Choroid plexus epithelial cell (primary cell): ENCODE measurements at places on chromosomes 7 and 10.

DNA sequence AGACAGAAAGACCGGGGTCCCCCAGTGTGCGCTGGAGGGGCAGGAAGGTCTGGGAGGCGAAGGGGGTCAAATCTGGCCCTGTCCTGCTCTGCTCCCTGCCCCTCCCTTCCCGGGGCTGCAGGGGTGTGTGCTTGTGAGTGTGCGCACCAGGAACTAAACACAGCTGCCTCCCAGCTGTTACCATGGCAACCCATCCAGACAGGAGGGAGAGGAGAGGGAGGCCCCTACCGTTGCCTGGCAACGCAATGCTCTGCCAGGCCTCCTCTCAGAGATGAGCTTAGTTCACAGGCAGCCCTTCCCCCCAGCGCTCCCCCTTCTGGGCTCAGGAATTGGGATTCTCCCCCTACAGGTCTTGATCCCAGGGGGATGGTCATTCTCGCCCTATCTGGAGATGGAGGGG lies 6.1 kb downstream of the NYAP1 start:
- DNase-seq = peak; percentile 96

DNA sequence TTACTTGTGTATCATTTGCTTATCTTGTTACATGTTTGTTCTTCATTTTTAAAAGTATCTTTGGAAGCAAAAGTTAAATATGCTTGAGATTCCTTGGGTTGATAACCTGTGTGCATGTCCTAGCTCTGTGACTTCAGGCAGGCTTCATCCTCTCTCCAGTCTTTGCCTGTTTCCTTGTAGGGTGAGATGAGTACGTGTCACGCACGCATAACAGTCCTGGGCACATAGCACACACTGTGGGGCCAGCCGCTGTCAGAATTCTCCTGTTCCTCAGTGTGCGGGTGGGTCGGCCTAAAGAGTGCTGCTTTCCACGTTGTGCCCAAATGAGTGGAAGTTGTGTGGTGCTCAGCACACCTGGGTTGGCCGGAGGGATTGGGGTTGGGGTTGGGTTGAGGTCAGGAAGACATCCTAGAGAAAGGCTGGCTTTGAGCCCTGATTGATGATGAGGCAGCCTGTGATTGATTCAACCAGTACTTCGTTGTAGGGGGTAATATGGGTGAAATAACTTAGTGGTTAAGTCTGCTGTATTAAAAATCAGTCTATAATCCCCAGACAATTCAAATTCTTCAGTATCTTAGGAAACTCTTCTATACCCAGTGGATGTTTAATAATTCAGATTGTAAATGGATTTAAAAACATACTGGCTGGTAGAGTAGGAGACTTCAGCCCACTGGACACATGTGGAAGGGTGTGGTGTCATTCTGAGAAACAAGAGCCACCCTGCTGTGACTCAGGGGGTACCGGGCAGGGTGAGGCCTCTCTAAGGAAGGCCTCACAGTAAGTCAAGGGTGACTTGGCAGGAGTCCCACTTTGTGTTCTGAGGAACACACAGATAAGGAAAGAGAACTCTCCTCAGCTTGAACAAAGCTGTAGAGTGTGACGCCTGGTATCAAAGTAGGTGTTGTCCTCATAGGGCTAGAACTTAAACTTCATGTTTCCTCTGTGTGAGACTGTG lies 54.8 kb downstream of the DAGLB start:
- DNase-seq = peak; percentile 85

GRCh38 chr7:159127691-159128642 lies 16.7 kb downstream of the VIPR2 start:
- DNase-seq = no peak

DNA sequence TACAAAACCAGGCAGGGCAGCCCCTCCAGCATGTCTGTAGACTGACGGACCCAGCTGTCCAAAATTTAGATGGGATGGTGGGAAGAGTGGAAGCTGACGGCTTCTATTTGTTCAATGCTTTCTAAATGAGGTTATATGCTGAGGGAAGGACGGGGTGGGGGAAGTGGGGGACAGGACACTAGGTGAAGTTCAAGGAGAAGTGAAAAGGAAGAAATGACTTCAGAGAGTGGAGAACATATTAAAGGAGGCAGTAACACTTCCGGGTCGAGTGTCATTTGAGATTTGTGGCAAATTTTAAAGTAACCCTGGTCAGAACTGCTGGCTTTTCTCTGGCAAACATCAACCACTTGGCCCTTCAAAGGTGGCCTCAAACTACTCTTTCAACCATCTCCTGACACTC lies 9.4 kb downstream of the PIP4K2A start:
- no peak for DNase-seq

GRCh38 chr10:130717083-130717482 lies 580.9 kb downstream of the GLRX3 start:
- no peak for DNase-seq

DNA sequence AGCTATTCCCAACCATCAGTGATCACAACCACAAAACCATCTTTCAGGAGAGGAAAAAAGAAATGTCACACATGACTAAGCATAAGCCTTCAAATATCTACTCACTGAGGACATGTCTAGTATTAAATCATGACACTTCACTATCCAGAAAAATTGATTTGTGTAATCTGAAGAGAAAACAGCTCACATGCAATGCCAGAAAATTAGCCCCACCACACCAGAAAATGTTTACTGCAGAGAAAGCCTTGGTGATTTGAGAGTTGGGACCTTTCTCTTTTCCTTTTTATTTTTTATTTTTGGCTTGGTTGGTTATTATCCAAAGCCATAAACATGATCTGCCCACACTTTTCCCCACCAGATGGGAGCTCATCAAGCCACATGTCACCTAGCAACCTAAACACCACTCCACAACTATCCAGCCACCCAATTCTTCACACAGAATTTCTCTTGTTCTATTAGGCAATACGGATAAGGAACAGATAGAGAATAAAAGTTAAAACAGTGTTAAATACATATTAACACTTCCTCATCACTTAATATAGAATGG lies 3.1 kb downstream of the PARD3 start:
- DNase-seq = peak; percentile 43

DNA sequence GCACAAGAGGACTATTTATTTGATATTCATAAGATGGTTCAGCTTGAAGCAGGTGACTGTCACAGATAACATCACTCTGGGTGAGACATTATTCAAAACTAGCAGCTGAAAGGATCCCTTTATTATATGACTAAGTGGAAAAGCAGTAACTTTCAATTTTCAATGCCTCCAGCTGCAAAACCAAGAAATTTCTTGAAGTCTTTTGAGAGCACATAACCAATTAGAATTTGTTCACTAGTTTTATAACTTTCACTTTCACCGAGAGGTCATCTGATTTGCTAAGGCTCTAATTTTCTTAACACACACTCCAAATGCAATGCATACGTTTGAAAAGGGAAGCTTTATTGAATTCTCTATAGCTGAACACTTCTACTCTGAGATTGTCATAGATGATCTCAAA lies 88.6 kb upstream of the KLF14 start:
- peak; percentile 19 for DNase-seq

- DNase-seq = no peak
These were observed 122.9 kb upstream of the PPIF start for GRCh38 chr10:79224263-79224949.

GRCh38 chr10:4352414-4352961 lies 473.5 kb upstream of the AKR1E2 start:
- DNase-seq = peak; percentile 76

- no peak for DNase-seq
These were observed 32.8 kb upstream of the CFAP46 start for GRCh38 chr10:132974886-132975830.

DNA sequence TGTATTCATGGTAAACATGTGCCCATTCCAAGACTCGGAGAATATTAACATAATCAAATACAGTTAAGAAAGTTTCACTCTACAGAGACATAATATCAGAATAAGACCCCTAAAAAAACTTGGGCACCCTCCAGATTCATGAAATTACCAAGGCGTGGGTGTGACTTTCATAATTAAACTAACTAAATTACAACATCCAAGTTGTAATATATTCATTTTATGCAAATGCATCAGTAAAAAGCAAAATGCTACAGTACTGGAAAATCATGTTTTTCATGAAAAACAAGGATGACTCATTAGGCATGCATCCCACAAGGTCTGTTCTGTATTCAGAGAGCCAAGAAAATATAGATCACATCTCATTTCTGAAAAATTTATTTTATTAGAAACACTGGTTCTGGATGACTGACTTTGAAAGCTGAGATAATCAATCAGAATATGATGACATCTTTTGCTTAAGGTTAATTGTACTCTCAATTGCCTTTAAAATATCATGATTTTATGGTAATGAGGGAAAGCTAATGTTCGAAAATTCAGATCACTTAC lies 248.8 kb upstream of the SMIM30 start:
- peak; percentile 1 for DNase-seq

DNA sequence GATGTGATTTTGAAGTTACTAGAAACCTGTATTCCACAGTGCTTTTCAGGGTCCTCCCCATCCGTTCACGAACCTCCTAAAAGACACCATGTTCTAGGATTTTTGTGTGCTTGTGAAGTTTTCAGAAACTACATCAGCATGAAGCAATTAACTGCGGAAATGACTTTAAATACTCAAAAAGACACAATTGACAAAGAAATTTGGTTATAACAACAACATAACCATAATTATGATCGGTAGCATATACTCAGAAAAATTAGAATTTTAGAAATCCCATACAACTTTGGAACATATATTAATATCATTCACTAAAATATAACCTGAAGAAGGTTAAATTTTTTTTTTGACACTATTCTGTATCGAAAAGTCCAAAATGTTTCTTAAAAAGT lies 43.8 kb upstream of the FAM20C start:
- DNase-seq = no peak

DNA sequence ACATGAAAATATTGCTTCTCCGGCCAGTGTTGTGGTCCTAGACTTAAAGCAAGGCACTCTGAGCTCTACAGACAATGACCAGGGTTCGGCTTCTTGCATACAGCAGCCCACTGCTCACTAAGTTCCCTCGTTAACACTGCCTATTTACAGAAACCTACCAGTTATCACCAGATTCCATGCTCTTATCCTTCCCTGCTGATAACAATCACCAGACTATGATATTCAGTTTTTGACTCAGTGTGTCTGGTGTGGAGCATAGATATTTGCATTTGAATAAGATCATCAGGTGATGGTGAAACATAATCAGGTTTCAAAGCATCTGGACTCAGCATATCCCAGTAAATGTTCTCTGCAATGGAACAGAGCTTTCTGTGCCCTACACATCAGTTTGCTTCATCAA lies 182.3 kb downstream of the SNX13 start:
- DNase-seq = no peak

GRCh38 chr7:100575746-100576383 lies 2.2 kb upstream of the SAP25 start:
- no peak for DNase-seq

DNA sequence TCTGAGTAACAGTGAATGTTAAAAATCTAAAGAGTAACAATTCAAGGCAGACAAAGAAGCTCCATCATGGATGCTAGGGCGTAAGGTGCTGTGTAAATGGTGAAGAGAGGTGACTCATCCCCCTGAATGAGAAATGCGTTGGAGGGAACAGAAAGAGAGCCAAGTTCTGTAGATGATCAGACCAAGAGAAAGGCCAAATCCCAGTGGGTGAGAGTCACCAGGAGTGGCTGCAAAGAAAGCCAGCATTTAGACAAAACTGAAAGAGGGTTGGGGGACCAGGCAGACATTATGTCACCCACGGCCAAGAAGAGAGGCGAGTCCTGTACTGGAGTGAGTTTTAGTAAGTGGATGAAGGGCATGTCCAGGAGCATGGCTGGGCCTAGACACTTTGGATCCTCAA lies 153.1 kb downstream of the TRIL start:
- DNase-seq = peak; percentile 65

GRCh38 chr7:17558135-17558534 lies 259.7 kb downstream of the AHR start:
- no peak for DNase-seq

DNA sequence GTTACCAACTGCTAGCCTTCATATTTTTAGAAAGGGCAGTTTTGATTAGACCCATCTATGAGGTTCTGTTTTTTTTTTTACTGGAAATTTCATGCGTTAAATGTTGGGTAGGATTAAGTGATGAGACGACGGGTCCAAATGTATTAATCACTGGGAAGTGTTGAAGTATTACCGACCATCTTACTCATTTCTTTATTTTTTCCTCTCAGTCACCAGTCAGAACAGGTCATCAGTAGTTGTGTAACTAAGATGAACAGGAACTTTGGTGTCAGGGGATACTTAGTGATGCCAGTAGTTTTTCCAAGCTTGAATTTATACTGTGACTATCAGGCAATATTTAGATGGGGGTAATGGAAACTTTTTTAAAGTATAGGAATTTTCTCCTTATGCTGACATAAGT lies 14.2 kb downstream of the TFAM start:
- DNase-seq = peak; percentile 43

GRCh38 chr7:98922392-98923187 lies 44.3 kb downstream of the TRRAP start:
- peak; percentile 97 for DNase-seq

- no peak for DNase-seq
These were observed 40.4 kb downstream of the CREB3L2 start for GRCh38 chr7:137961200-137962177.

DNA sequence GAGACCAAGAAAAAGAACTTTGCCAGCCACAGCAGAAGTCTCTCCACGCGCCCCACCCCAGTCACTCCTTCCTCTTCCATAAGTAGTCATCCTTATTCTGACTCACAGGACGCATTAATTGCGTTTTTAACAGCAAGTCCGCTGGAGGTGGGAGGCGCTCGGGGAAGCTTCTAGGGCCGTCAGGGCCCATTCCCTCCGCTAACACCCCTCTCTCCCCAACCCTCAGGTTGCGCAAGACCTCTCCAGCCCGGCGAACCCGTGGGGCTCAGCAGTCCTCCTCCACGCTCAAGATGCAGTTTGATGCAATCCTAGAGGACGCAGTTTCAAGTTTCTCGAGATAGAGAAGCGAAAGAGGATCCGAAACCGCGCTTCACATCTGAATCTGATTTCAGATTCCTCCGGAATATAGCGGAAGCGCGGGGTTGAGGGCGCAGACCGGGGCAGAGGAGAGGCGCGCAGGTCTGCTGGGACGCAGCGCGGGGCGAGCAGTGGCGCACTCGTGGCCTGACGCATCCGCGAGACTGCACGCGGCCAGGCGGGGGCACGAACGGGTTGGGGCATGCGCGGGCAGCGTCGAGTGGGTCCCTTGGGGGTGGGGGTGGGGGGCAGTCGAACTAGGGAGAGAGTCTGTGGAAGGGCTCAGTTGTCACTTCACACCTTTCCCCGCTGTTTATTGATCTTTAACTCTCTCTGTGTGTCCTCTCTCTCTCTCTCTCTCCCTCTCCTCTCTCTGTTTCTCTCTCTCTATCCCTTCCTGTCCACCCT lies 37.8 kb upstream of the PSAP start:
- DNase-seq = peak; percentile 88

DNA sequence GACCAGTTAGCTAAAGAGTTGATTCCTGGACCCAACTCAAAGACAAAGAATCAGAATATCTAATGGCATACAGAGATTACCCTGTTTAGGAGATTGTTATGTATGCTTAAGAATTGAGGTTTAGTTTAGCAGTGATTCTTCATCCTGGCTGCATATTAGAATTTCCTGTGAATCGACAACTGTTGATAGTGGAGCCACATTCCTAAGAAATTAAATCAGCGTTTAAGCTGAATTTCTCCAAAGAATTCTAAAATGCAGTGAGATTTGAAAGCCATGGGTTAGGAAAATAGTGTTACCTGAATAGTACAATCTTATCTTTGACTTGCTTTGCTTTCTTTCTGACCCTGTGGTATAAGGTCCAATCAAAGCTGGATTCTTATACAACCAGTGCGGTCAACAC lies 16.4 kb upstream of the FERD3L start:
- DNase-seq = peak; percentile 44
